Fibroblast of skin of back (primary cell): ENCODE measurements at places on chromosomes 3 and 15.
A peak's percentile ranks its signal among the peaks of the same experiment; 100 is the strongest.

GRCh38 chr3:184241447-184242296 lies 7.1 kb downstream of the ALG3 start:
- DNase-seq = no peak

DNA sequence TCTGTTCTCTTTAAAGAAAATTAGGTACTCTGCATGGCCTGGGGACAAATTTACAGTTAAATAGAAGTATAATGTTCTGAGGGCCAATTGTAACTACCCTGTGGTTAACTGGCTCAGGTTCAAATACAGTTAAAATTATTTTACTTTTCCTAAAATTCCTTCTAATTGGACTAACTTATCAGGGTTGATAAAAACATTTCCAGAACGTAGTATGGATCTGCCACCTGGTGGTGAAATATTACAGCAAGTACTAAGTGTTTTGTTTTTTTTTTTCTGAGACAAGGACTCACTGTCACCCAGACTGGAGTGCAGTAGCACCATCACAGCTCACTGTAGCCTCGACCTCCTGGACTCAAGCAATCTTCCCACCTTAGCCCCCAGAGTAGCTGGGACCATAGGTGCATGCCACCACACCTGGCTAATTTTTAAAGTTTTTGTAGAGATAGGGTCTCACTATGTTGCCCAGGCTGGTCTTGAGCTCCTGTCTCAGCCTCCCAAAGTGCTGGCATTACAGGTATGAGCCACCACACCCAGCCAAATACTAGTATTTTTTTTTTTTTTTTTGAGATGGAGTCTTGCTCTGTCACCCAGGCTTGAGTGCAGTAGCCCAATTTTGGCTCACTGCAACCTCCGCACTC lies 29.2 kb downstream of the NEO1 start:
- DNase-seq = peak; percentile 63

DNA sequence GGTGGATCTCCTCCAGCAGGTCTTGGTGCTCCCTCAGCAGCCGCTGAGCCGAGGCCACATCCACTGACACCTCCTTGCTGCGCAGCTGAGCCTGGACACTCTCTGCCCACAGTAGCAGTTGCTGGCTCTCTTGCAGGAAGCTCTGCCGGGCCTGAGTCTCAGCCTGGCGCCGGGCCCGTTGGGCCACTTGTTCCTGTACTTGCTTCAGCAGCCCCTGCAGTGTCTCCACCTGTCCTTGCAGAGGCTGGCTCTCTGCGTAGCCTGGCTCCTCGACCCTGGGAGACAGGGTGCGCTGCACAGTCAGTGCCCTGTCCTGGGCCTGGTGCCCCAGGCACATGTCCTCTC lies 15.5 kb downstream of the SPTBN5 start:
- no peak for DNase-seq

GRCh38 chr3:64291345-64291744 lies 66.1 kb upstream of the PRICKLE2 start:
- DNase-seq = peak; percentile 91

- DNase-seq = peak; percentile 92
Observed at GRCh38 chr15:39919748-39920509, at the start of gene GPR176. Gene GPR176 (minus strand): TSS chr15:39920266. CDS start chr15:39920026, 240 bp downstream.

GRCh38 chr3:159766563-159767185 lies 222.0 kb upstream of the IL12A start:
- peak; percentile 63 for DNase-seq

- DNase-seq = peak; percentile 16
Observed at GRCh38 chr3:103052236-103052830, 617.5 kb downstream of the ZPLD1 start.

DNA sequence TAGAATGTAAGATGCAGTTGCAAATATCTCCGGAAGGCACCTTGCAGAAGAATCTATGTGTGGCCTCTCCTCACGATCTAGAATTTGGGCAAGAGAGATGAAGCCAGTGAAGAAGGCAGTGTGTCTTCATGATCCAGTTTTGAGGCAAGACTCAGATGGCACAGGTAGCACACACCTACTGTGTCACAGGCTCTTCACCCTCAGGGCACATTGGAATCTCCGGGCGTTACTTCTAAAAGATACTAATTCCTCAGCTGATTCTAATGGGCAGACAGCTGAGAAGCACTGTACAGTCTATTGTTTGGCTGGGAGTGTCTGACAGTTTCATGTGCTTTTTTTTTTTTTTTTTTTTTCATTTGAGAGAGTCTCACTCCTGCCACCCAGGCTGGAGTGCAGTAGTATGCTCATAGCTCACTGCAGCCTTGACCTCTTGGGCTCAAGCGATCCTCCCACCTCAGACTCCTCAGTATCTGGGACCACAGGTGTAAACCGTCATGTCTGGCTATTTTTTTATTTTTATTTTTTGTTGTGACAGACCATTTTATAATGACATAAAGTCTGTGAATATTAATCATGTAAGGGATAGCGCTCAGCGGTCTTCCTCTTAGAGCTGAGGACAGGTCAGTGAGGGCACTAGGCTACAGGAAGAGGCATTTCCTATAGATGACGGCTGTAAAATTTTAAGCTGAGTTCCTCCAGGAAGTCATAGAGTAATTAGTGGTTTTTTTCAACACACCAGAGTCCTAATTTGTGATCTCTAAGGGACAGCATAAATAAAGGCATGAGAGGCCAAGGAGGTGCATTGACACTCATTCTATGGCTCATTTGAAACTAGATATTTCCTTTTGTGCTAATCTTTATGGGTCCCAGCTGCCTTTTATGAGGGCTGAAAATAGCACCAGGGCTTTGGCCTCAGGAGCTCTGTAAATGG lies 4.0 kb downstream of the C3orf52 start:
- DNase-seq = no peak

DNA sequence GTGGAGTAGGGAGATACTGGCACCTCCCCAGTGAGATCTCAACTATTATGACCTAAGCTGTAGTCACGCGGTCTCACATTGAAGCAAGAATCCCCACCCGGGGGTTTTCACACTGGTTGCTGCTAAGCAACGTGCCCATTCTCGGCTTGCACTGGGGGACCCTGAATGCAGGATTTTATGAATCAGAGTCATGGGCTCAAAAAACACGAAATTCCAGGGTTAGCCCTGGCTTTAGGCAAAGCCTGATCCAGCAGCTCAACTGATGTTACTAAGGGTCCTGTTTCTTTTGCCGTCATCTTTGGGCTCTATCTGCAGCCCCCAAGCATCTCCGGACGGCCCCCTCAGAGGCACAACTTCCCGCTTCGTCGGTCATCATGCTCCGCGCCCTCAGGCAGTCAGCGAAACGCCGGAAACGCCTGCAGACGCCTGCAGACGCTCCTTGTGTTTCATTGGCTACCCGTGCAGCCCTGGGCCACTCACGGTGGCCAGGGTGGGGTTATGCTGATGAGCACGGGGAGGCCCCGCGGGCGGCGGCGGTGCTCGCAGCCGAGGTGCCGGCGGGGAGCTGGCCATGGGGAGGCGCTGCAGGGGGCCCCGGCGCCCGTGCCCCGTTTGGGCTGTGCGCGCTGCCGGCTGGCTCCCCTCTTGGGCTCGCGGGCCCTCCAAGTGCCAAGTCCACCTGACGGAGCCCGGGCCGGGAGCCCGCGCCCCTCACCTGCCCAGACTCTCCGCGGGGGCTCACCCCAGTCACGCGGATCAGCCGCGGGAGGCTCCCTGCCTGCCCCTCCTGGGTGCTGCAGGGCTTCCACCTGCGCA lies 25.8 kb downstream of the EFCC1 start:
- peak; percentile 84 for DNase-seq

GRCh38 chr3:195847055-195847950 lies 35.6 kb upstream of the MUC4 start:
- peak; percentile 27 for DNase-seq

- DNase-seq = no peak
Observed at GRCh38 chr3:194275721-194276120, 75.4 kb downstream of the CPN2 start.

- peak; percentile 78 for DNase-seq
Observed at GRCh38 chr3:32453346-32453745, 49.3 kb downstream of the CMTM6 start.

GRCh38 chr3:113895964-113896363 lies 51.8 kb upstream of the ZDHHC23 start:
- no peak for DNase-seq

DNA sequence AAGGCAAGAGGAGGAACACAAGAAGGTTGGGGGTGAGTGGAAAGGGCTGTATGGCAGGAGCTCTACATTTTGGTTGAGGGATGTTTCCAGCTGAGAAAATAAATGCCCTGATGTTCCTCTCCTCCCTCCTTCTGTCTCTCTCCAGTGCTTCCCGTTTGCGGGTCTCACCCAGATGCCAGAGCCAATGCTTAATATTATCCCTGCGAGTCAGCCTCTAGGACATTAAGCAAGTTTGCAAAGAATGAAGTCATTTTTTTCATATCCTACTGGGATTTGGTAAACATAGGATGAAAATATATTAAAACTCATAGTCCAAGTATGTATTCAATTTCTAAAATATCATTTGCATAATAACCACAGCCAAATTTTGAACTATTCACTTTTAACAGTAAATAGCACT lies 295.9 kb downstream of the CADM2 start:
- peak; percentile 79 for DNase-seq

DNA sequence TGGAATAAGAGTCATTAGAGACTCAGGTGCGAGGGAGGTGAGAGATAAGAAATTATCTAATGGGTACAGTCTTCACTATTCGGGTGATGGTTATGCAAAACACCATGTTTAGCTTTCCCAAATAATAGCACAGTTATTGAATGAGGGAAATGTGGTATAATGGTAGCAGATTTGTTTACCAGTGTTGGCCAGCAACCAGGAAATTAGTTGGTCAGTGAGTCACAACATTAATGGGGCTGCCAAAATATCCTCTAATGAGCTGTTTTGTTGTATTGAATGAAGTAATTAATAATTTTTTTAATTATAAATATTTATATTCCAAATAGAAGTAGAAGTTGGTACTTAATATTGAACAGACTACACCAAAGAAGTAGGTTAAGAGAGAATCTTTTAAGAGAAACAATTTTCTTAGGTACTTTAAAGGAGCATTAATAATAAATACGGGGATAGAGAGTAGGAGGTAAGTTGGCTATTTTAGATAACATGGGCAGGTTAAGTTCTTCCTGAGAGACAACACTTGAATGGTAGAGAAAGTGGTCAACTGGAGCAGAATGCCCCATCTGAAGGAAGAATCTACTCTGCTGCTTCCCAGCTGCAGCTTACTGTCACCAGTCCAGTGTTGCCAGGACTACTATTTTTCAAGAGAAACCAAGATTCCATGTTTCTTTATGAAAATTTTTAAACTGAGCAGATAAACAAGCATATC lies 218.8 kb downstream of the UBE2E2 start:
- no peak for DNase-seq

- DNase-seq = peak; percentile 69
Observed at GRCh38 chr3:119352863-119353527, 58.8 kb downstream of the ARHGAP31 start.

DNA sequence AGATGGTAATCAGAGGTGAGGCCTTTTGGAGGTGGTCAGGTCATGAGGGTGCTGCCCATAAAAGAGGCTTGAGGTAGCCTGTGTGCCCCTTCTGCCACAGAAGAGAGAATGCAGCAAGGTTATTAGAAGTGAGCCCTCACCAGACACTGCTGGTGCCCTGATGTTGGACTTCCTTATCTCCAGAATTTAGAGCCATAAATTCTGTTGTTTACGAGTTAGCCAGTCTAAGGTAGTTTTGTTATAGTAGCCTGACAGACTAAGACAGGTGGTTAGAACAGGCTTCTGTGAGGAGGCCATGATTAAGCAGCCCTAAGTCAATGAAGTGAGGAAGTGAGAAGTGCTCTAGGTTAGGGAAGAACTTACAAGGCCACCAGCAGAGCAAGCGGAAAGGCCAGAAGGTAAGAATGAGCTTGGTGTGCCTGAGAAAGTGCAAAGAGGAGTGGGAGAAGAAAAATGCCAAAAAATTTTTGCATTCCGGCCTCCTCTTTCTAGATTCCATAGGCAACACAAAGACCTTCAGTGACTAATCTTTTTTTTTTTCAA lies 44.2 kb upstream of the STT3B start:
- no peak for DNase-seq

- peak; percentile 50 for DNase-seq
Observed at GRCh38 chr3:100836661-100837060, 127.4 kb downstream of the TFG start.

DNA sequence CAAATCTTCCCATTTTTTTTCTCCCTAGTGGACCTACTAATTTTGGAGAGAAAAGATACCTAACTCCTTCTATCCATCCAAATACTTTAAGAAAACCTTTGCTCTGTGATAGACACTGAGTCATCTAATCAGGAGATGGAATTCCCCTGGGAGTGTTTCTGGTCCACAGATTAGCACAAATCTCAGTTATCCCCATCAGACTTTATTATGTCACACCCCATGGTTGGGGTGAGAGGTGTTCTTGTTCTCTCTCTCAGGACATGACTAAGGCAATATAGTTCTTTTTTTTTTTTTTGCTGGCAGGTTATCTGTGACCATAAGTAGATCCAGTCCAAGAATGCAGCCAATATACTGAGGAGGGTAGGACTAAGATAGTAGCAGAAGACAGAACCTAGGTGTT lies 15.8 kb downstream of the SLC9A9 start:
- DNase-seq = no peak

- peak; percentile 64 for DNase-seq
Observed at GRCh38 chr15:72203507-72203837, 5.9 kb upstream of the GRAMD2A start.

GRCh38 chr15:33309602-33310276 lies 1.0 kb upstream of the RYR3 start:
- peak; percentile 6 for DNase-seq

GRCh38 chr3:140859592-140860336 lies 81.9 kb upstream of the SLC25A36 start:
- DNase-seq = no peak

GRCh38 chr3:188925376-188925775 lies 246.4 kb upstream of the TPRG1 start:
- DNase-seq = no peak

DNA sequence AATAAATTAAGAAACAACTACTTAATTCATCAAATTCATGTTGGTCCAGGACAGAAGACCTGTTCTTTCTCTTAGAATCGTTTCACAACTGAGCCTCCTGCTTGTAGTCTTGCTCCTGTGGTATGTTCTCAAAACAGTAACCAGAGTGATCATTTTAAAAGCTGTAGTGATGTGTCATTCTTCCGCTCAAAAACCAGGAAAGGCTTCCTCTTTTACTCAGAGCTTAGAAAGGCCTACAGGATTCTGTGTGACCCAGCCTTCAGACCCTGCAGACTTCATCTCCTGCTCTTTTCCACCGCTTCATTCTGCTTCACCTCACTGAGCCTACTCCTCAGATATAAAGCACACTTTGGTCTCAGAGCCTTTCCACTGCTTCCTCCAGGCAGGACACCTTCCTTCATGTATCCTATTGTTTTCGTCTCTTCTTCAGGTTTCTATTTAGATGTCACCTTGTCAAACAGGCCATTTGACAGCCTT lies 22.7 kb downstream of the ST6GAL1 start:
- peak; percentile 15 for DNase-seq
